ENCODE measurements at places on chromosomes 5 and 9.

DNA sequence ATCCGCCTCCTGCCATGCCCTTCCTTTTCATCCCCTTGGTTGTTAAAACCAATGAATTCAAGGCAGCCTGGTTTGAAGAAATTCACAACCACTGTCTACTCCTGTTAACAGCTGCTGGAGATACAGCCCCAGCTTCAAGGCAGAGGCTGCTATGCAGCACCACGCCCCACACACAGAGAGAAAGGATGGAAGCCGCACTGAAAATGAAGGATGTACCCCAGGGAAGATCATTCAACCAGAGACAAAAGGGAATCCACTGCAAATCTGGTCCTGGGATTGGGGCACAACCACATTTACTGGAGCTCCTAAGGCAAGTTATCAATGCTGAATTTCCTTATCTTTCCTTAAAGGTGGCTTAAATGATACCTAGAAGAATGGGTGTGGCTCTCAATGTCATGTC, 58.7 kb downstream of the DPYSL3 start:
- no peak for DNase-seq

DNA sequence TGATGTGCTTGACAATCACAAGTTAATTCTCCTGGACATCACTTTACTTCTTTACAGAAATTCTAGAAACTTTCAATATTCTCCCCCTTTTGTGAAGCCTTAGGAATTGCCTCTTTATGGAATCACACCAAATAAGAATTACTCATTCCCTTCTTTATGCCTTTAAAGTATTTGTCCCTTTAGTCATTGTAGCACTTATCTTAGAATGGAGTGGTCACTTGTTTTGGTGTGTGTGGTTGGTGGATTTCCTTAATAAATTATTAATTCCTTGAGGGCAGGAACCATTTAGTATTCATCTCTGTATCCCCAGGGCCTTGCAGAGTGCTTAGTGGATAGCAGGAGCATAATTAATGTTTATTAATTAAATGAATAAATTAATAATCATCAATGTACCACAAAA, 307.0 kb downstream of the ARRDC3 start:
- no peak for DNase-seq

DNA sequence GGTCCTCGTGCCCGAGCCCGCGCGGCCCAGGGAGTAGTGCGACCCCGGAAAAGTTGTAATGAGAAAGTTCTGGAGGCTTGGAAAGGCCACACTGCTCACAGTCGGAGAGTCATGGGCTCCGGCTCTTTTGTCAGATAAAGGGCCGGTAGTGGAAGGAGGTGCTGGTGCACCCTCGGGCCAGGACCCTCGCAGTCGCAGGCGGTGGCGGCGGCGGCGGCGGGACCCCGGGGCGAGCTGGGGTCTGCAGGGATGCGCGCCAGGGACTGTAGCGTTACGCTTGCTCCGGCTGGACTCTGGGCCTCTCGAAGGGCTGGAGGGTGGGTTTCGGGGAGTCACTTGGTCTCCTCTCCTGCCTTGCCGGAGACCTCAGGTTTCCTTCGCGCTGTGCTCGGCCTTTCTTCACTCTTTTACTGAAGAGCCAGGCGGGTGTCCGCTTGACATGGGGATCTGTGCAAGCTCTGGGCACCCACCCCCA, 1.5 kb downstream of the RORB start:
- DNase-seq: no peak

DNA sequence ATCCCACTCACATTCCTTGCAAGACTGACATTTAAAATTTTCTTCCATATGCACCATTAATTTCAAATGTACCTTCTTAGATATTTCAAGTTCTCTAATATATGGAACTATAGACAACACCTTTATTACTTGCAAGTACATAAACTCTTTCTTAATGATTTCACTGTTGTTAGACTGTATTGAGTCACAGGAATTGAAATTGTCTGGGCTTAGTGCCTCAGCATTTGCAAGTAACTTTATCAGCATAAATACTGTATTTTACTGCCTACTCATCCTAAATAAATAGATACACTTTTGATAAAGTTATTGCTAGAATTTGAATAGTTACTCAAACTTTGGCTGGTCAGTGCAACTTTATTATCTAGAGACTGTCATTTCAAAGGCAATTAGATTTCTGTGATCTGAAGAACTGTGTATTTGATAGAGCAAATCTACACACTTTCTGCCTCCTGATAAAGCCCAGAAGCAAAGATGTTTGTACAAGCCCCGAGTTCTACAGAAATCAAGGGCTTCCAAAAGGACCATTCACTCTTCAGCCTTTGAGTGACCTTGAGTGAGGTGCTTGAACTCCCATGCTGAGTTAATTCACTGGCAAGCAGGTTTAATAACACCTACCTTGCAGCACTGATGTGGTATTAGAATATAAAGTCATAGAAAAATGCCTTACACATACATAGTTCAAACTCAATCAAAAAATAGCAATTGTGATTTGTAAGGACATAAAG, 91.6 kb downstream of the COX7C start:
- no peak for DNase-seq
